ENCODE measurements at places on chromosomes 12 and 14.

DNA sequence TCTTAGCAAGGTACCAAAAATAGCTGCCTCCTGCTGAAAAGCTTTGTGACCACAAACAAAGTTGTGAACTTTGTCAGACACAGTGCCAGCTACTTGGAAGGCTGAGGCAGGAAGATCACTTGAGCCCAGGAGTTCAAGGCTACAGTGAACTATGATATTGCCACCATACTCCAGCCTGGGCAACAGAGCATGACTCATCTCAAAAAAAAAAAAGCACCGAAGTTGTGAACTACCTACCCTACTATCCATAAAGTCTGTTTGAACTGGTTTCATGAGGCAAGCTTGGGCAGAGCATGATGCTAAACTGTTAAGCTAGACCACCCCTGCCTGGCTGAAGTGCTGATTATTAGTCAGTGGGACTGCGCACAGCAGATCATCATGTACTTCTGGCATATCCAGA is 75.5 kb downstream of the RAD52 start:
- H3K4me1 ChIP-seq, result no peaks in the 10 kb centered on the region
- H3K4me3 ChIP-seq, result no peak overlapping the region
- H3K27ac ChIP-seq, result no peak overlapping the region
- no peak for DNase-seq
- peaks cover 6% of the 10 kb centered on the region for H3K36me3 ChIP-seq
- H3K27me3 ChIP-seq, result no peaks in the 10 kb centered on the region

DNA sequence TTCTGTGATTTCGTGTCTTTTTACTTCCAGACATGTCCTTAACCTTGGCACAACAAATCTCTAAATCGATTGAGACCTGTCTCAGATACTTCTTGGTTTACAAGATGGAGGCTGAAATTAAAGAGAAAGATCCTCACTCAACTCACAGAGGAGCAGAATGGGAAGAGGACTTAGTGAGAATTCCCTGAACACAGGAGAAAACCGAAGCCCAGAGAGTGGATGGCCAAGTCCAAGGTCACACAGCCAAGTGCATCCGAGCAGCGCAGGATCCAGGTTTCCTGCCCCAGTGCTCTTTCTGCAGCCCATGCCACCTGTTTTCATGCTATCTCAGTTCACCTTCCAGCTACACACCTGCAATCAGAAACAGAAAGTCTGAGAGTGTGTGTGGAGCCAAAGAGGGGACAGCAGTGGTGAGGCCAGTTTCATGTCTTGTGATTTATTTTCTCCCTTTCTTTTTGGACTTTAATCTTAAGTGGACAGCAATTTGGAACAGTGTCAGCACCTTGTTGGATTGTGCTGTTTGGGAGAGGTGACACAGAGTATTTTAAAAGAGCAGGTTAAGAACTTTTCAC is 22.9 kb upstream of the TCL1B start:
- no peak overlapping the region for H3K4me3 ChIP-seq
- H3K4me1 ChIP-seq, result peaks cover 1% of the 10 kb centered on the region
- no peaks in the 10 kb centered on the region for H3K36me3 ChIP-seq
- DNase-seq, result no peak
- H3K27me3 ChIP-seq, result no peaks in the 10 kb centered on the region

DNA sequence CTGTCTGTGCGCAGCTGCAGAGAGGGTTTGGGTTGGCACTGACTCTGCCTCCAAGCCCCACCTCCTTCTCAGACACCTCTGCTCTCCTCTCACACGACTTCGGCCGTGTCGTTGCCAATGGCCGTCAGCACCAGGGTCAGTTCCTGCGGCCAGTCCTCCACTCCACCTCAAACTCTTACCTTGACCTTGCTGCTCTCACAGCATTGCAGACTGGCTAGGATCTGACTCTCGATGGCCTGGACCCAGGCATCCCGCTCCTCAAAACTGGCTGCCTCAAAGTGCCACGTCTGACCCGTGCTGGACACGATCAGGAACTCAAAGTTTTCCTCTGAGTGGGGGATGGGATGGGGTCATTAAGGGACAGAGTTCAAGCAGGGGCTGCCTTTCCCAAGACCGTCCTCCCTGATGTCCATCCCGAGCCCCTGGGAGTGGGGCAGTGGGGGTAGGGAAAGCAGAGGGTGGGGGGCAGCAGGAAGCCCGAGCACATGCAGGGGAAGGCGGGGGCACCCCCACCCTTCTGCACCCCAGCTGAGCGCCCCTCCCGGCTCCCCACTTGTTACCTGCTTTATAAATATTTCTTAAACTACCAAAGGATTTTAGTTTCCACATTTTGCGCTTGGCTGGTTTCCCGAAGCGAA is 10.7 kb downstream of the AGAP2 start:
- H3K27ac ChIP-seq, result no peak overlapping the region
- no peaks in the 10 kb centered on the region for H3K36me3 ChIP-seq
- H3K4me3 ChIP-seq, result no peak overlapping the region
- DNase-seq, result no peak
- peaks cover 8% of the 10 kb centered on the region for H3K4me1 ChIP-seq

DNA sequence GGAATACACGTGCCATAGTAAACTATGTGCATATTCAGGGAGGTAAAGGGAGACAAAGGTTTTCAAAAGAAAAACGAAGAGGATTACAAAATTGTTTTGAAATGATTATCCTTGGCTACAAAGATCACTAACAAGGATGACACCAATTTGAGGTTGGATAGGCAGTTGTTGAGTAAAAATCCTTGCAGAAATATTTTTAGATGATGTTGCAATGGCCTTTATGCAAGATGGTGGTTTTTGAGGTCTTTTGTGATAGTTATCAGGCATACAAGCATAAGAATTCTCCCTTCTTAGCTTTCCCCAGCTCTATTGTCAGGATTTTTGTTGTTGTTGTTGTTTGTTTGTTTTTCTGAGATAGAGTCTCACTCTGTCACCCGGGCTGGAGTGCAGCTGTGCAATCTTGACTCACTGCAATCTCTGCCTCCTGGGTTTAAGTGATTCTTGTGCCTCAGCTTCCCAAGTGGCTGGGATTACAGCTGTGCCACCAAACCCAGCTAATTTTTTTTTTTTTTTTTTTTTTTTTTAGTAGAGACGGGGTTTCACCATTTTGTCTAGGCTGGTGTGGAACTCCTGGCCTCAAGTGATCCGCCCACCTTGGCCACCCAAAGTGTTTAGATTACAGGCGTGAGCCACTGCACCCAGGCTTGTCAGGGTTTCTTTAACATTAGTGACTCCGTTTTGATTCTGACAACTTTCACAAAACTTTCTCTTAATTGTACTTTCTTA is 7.8 kb downstream of the RNASE1 start:
- H3K4me3 ChIP-seq, result no peak overlapping the region
- H3K27me3 ChIP-seq, result no peaks in the 10 kb centered on the region
- no peak for DNase-seq
- no peak overlapping the region for H3K27ac ChIP-seq

DNA sequence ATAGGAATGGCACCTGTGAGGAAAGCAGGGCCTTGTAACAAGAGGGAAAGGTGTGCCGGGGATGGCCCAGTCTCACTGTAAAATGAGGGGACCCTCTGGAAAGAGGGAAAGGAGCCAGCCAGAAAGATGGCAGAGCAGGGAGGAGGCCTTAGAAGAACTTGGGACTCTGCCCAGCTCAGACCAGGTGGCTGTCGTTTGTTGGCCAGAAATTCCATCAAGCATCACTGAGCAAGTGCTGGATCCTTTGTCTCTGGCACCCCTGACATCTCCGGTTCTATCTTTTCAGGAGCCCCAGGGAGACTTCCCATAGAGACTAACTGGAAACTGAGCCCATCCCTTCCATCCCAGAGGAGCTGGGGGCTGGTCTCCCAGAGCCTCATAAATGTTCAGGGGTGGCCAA is 43.3 kb downstream of the DEGS2 start:
- H3K27ac ChIP-seq, result no peak overlapping the region
- no peak overlapping the region for H3K4me3 ChIP-seq
- no peaks in the 10 kb centered on the region for H3K27me3 ChIP-seq
- no peaks in the 10 kb centered on the region for H3K36me3 ChIP-seq
- H3K4me1 ChIP-seq, result no peaks in the 10 kb centered on the region

- peaks cover 4% of the 10 kb centered on the region for H3K4me1 ChIP-seq
- peaks cover 42% of the 10 kb centered on the region for H3K27me3 ChIP-seq
- H3K36me3 ChIP-seq, result no peaks in the 10 kb centered on the region
- DNase-seq, result no peak
- H3K4me3 ChIP-seq, result no peak overlapping the region
Observed at GRCh38 chr12:57740656-57741412, 2.3 kb upstream of the AGAP2 start.

- no peaks in the 10 kb centered on the region for H3K36me3 ChIP-seq
- H3K4me3 ChIP-seq, result no peak overlapping the region
- no peaks in the 10 kb centered on the region for H3K27me3 ChIP-seq
Observed at GRCh38 chr12:6181583-6182278, 18.5 kb upstream of the CD9 start.

GRCh38 chr12:50203691-50204090 is 36.5 kb upstream of the CERS5 start:
- H3K27me3 ChIP-seq, result no peaks in the 10 kb centered on the region
- no peak overlapping the region for H3K4me3 ChIP-seq
- H3K27ac ChIP-seq, result no peak overlapping the region
- no peaks in the 10 kb centered on the region for H3K4me1 ChIP-seq
- no peak for DNase-seq

DNA sequence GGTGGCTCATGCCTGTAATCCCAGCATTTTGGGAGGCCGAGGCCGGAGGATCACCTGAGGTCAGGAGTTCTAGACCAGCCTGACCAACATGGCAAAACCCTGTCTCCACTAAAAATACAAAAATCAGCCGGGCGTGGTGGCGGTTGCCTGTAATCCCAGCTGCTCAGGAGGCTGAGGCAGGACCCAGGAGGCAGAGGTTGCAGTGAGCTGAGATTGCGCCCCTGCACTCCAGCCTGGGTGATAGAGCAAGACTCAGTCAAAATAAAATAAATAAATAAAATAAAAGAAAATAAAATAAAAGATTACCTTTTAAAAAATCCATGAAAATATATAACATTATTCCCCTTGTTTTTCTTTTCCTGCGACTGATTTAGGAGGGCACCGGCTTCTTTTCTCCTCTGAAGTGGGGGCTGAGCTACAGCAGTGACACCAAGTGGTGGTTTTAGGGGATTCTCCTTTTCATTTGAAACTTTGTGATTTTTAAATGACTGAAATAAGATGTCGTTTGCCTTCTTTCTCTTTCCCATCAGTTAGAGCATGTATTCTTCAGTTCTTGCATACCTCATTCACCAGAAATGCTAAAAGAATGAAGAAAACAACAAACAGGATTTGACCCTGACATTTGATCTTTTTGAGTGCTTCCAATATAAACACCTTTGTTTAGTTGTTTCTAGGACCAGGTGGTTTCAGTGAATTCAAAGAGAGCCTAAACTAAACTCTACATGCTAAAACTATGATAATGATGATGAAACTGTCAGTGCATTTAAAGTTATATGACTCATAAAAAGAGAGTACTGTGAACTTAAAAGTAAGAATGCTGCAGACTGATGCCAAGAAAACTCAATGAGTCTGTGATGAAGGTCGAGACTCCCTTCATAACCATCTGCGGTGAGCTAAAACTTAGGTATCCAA is 22.6 kb upstream of the PKP2 start:
- no peaks in the 10 kb centered on the region for H3K36me3 ChIP-seq
- H3K27ac ChIP-seq, result no peak overlapping the region
- no peak for DNase-seq
- no peak overlapping the region for H3K4me3 ChIP-seq
- H3K27me3 ChIP-seq, result no peaks in the 10 kb centered on the region

GRCh38 chr12:114274131-114274530 is 131.8 kb downstream of the TBX5 start:
- H3K27ac ChIP-seq, result no peak overlapping the region
- H3K36me3 ChIP-seq, result no peaks in the 10 kb centered on the region
- peaks cover 6% of the 10 kb centered on the region for H3K4me1 ChIP-seq
- H3K27me3 ChIP-seq, result no peaks in the 10 kb centered on the region
- H3K4me3 ChIP-seq, result no peak overlapping the region

- no peaks in the 10 kb centered on the region for H3K36me3 ChIP-seq
- no peaks in the 10 kb centered on the region for H3K4me1 ChIP-seq
- H3K27ac ChIP-seq, result no peak overlapping the region
- no peaks in the 10 kb centered on the region for H3K27me3 ChIP-seq
- H3K4me3 ChIP-seq, result no peak overlapping the region
- DNase-seq, result no peak
Observed at GRCh38 chr12:1170411-1170810, 179.4 kb downstream of the ERC1 start.

DNA sequence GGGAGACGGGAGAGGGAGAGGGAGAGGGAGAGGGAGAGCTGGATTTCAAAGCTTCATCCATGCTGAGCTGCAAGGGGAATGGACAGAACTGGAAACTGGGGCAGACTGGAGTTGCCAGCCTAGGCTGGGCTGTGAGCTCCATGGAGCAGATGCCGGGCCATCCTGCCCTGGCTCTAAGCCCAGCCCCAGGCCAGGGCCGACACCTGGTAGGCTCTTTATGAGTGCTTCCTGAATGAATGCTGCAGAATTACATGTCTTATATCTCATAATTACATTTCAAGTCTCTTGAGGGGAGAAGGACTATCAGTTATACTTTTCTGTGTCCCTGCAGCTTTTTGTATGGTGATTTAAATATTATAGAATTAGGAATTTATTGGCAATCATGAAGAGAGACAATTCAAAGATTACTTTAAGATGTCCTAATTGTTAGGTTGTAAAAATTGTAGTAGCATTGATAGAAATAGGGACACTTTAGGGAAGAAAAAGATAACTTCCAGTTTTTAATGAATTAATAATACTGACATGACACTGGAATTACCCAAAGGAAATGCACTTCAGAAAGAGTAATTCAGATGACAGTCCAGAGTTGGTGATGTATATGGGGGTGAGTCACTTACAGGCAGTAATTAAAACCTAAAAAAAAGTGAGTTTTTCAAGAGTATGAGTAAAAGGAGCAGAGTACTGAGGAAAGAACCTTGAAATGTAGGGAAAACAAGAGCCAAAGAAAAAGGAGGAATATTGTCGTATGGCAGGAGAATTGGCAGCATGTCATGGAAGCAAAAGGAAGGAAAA is 29.0 kb downstream of the SCYL2 start:
- no peak overlapping the region for H3K4me3 ChIP-seq
- no peaks in the 10 kb centered on the region for H3K27me3 ChIP-seq
- DNase-seq, result no peak
- H3K36me3 ChIP-seq, result no peaks in the 10 kb centered on the region
- no peaks in the 10 kb centered on the region for H3K4me1 ChIP-seq

GRCh38 chr12:117261247-117261646 is 71.0 kb upstream of the FBXO21 start:
- no peaks in the 10 kb centered on the region for H3K36me3 ChIP-seq
- no peak for DNase-seq
- H3K4me1 ChIP-seq, result no peaks in the 10 kb centered on the region
- H3K4me3 ChIP-seq, result no peak overlapping the region

GRCh38 chr12:117485984-117486839 is 124.8 kb upstream of the NOS1 start:
- H3K36me3 ChIP-seq, result no peaks in the 10 kb centered on the region
- H3K4me1 ChIP-seq, result no peaks in the 10 kb centered on the region
- no peak overlapping the region for H3K4me3 ChIP-seq
- no peak overlapping the region for H3K27ac ChIP-seq
- DNase-seq, result no peak
- H3K27me3 ChIP-seq, result no peaks in the 10 kb centered on the region
